G401 (cell line): ENCODE measurements at places on chromosomes 1 and 21.

- DNase-seq = no peak
These were observed 58.8 kb upstream of the C1orf115 start for GRCh38 chr1:220631238-220631815.

GRCh38 chr1:7046314-7046713 is 261.1 kb downstream of the CAMTA1 start:
- DNase-seq = peak; percentile 13

- DNase-seq = no peak
These were observed 127.9 kb downstream of the CLIC6 start for GRCh38 chr21:34796518-34797200.

GRCh38 chr1:160460214-160460642 is 59.9 kb downstream of the VANGL2 start:
- no peak for DNase-seq

GRCh38 chr1:69502991-69503390 is 64.7 kb upstream of the LRRC7 start:
- DNase-seq = no peak
